Effector CD4-positive, alpha-beta T cell (primary cell): ENCODE measurements at places on chromosomes 7 and 10.

DNA sequence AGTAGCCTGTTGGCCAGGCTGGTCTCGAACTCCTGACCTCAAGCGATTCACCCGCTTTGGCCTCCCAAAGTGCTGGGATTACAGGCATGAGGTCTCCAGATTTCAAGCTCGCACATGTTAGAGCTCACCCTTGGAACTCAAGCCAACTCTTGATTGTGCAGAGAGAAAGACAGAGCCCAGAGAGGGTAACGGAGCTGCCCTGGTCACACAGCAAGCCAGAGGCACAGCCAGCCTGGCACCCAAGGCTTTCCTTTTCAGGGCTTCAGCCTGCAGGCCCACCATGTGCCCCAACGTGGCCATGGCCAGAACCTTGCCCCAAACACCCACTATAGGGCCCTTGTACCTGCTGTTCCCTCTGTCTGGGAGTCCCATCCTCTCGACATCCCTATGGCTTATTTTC lies 49.1 kb upstream of the CUX1 start:
- no peak for DNase-seq

DNA sequence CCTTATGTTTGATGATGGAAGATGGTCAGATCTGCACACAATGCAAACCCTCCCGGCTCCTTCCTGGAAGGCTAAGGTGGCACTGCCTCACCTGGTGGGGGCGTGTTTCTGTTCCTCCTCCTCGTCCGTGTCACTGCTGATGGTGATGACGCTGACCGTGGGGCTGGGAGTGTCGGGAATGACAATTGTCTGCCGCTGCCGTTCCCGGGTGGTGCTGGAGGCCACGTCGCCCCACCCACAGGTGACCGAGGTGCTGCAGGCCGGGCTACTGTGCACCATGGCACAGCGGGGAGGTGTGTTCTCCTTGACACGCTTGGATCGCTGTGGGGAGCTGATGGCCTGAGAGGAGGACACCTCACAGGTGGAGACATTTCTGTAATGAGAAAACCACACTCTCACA lies 73.1 kb downstream of the CLEC2L start:
- no peak for DNase-seq

DNA sequence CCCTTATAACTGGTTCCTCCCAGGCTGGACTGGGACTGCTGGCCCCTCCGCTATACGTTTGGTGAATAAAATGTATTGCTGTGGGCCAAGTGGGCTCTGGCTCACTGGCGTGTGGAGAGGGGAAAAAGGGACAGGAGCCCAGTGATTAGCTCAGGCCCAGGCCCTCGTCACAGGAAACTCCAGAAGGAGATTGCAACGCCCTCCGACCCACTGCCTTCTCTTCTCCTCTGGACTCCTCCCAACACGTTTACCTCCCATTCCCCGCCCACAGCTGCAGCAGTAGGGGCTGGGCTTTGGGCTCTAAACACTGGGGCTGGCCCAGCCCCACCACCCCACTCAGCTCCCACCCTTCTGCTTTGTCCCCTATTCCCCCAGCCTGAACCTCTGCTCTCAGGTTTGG lies 173.9 kb downstream of the NEURL1 start:
- DNase-seq: no peak

- DNase-seq: no peak
Measured at GRCh38 chr10:101489355-101489754, 98.7 kb downstream of the POLL start.

DNA sequence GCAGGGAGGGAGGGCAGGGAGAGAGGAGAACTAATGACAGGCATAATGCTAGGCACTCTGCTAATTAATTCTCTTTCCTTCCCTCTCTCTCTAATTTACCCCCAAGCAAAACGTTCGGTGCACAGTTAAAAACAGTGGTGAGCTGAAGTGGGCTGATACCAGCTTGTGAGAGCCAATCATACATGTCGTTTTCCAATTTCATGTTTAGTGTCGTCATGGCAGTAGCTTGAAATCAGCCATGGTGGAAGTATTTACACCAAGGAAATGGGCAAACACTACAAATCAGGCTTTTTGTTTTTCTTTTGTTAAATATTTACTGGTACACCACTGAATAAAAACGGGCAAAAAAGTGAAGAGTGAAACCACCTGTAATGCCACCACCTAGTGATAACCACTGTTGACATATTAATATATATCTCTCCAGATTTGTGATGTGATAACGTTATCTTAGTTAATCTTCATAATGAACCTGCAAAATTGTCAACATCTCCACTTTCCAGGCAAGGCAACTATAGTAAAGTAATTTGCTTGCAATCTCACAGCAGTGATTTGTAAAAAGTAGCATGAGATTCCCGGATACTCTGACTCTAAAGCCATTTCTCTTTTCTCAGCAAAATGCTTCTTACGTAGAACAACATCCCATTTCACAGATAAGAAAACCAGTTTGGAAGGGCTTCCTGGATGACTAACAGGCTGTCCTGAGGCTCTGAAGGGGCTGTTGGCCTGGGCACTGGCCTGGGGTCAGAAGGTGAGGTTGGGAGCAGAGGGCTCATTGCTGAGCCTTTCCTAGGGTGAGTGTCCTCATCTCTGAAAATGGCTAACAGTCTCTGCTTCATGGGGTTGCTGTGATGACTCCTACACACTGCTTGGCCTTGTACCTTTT lies 83.7 kb downstream of the ATXN7L1 start:
- no peak for DNase-seq

GRCh38 chr10:101848894-101849351 lies 5.3 kb upstream of the KCNIP2 start:
- DNase-seq: no peak

DNA sequence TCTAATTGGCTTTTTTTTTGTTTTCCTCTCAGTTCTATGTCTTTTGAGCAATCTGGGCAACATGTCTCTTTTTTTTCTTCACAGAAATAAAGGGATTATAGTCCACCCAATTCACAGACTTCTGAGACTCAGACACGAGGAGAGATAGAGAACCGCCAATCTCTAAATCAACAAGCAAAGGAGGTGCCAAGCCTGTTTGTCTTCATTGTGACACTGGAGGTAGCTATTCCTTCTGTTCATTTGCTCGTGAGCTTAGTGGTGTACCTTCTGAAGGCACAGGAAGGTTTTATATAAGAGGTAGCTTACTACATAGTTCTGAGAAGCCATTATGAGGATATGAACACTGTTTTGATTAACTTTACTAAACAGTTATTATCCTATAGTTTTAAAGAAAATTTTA lies 6.1 kb downstream of the EPHB6 start:
- no peak for DNase-seq

GRCh38 chr10:98328163-98328562 lies 60.2 kb upstream of the LOXL4 start:
- no peak for DNase-seq

GRCh38 chr10:103145860-103146466 lies 47.1 kb downstream of the NT5C2 start:
- DNase-seq: no peak

- no peak for DNase-seq
Measured at GRCh38 chr10:1729751-1730150, 7.6 kb downstream of the ADARB2 start.

DNA sequence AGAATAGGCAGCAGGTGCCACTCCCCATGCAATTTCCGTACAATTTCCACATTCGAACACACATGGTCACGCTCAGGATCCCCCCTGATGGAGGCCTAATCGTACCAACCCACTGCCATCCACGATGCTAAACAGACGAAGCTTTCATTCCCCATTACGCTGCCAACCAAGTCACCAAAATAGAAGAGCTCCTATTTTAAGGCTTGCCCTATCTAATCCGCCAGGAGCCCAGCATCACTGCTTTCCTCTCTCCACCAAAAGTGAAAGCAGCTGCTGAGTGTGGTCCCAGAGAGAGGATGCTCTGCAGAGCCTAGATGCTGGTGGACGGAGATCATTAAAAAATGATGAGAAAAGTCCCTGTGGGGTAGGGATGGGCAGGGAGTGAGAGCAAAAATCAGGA lies 43.3 kb downstream of the HSPA12A start:
- no peak for DNase-seq

DNA sequence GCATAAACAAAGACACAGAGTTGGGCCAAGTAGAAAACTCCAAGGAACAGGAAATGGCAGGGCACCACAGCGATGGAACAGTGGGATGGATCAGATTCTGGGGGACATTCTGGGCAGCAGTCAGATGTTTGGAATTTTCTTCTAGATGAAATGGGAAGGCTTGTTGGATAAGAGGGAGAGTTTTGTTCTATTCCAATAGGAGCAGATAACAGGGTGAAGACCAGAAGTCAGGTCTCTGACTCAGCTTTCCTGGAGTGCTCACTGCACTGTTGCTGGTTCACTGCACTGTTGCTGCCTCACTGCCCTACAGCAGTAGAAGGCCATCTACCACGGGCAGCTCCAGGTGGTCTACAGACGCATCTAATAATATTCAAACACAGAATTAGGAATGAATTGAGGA lies 135.6 kb downstream of the ATE1 start:
- no peak for DNase-seq

DNA sequence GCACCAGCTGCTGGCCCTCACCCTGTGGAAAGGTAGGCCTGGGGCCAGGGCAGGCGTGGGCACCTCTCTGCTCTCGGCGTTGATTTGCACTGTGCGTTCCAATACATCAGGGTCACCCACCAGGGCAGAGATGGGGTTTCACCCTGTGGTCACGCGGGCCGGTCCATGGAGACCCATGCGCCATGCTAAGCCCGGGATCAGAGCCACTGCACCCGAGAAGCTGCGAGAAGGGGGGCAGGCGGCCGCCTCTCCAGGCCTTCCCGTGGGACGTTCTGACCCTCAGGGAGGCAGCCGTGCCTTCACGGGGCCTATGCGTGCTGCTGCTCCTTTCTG lies 11.1 kb downstream of the GET4 start:
- no peak for DNase-seq

- DNase-seq: no peak
Measured at GRCh38 chr10:404346-404745, 269.1 kb downstream of the ZMYND11 start.

- DNase-seq: no peak
Measured at GRCh38 chr10:98096316-98096715, 38.1 kb upstream of the R3HCC1L start.

DNA sequence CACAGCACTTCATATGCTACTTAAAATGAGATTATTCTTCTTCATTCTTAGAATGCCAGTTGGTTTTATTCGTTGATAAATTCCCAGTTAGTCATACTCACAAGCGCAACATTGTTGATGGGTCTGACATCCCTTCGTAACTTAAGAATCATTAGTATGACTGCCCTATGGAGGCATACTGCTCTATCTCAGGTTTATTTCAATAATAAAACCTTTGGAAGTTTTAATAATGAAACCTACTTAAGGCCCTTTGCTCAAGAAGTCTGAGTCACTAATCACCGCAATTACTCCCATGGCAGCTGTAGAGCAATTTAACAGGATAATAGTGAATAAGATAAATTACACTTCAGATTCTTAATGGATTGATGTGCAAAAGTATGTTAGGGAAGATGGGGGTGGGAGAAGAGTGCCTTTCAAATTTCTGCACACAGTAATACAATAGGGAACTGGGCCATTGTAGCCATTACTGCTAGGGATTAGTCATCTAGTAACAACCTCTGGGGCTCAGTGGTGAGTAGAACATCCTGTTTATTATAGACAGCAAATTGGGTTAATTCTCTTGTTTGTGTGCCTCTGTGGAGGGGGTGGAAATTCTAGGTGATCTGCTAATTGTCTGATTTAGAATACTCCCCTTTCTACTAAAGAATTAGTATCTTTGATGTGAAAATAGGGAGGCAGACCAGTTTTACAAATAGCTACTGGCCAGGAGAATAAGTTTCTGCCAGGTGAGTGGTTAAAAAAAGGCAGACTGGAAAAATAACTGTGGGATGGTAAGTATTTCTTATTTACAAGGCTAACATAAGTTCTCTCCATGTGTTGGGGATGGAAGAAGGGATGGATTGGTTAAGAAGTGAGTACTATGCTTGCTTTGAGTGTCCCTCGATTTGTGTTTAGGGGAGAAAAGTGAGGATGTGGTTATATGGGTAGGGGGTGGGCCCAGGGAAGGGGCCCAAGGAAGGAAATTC lies 74.5 kb upstream of the VKORC1L1 start:
- no peak for DNase-seq
